ENCODE measurements at places on chromosomes 1 and 21.
A peak's percentile ranks its signal among the peaks of the same experiment; 100 is the strongest.

DNA sequence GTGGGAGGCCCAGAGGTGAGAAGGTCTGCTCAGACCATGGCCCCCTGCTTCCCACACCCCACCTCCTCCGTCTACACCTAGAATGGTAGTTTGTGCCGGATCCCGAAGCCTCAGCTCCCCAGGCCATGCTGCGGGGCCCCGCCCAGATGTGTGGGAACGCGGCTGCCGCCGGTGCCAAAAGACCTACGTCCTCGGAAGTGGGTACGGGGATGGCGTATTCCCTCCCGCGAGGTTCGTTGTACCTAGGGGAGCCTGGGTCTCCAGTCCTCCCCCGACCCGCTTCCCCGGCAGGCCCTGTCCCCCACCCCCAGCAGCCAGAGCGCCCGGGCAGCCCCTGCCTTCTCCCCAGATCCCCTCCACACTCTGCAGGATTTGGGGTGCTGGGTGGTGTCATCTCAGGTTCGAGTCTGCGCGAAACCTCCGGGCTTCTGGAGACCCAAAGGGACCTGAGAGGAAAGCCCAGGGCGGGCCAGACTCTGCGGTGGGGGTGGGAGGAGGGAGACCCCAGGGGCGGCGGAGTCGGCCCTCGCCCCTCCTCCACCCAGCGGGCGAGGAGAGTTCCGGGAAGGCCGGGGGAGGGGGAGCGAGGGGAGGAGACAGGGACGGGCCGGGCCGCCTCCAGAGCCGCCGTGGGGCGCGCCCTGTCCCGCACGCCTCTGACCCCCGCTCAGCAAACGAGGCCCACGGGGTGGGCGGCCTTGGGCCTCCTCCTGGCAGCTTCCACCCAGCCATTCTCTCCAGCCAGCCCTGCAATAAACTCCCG lies 6.2 kb upstream of the PRDM16 start:
- no peak for DNase-seq

- no peak for DNase-seq
Observed at GRCh38 chr1:177448036-177448615, 277.4 kb downstream of the BRINP2 start.

DNA sequence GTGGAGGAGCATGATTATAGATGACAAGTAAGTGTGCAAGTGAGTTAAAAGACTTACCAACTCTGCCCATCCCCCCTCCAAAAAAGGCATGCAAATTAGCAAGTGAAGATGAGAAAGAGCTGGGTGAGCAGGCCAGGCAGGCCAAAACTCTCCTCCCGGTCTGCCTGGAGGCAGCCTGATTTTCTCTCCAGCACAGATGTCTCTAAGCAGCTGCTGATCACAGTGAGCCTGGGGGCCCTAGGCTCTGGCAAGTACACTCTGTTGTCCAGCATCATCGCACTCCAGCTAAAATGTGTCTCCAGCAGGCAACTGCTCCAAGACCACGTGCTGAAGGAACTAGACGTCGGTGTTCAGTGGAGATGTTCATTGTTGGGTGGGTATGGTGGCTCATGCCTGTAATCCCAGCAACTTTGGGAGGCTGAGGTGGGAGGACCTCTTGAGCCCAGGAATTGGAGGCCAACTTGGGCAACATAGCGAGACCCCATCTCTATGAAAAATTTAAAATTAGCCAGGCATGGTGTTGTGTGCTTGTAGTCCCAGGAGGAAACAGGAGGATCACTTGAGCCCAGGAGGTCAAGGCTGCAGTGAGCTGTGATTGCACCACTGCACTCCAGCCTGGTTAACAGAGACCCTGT lies 56.7 kb upstream of the PUM1 start:
- no peak for DNase-seq

DNA sequence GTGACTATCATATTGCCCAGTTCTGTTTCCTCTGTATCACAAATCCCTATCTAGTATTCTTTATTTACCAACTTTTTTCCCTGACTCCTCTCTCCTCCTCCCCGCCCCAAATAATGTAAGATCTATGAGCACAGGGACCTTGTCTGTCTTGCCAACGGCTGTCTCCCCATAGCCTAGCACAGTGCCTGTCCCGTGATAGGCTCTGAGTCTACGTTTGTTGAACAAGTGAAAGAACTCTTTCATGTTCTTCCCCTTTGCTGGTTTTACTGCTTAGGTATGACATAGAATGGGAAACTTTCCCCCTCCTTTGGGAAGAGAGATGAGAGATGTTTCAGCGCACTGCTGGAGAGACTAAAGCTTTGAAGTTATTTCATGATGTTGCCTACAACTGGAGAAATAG lies 367.0 kb downstream of the PRDM2 start:
- no peak for DNase-seq

GRCh38 chr21:45283611-45284455 lies 3.9 kb downstream of the POFUT2 start:
- no peak for DNase-seq

GRCh38 chr1:19786988-19787423 lies 12.7 kb downstream of the TMCO4 start:
- DNase-seq: no peak

GRCh38 chr1:185309566-185309965 lies 7.5 kb downstream of the IVNS1ABP start:
- no peak for DNase-seq

GRCh38 chr1:22208268-22208972 lies 65.5 kb upstream of the WNT4 start:
- DNase-seq: no peak

- no peak for DNase-seq
Observed at GRCh38 chr1:43636006-43636641, 13.8 kb upstream of the KDM4A start.

- no peak for DNase-seq
Observed at GRCh38 chr1:186735463-186735862, 55.2 kb upstream of the PTGS2 start.

- no peak for DNase-seq
Observed at GRCh38 chr1:10897981-10898728, 101.7 kb upstream of the CASZ1 start.

DNA sequence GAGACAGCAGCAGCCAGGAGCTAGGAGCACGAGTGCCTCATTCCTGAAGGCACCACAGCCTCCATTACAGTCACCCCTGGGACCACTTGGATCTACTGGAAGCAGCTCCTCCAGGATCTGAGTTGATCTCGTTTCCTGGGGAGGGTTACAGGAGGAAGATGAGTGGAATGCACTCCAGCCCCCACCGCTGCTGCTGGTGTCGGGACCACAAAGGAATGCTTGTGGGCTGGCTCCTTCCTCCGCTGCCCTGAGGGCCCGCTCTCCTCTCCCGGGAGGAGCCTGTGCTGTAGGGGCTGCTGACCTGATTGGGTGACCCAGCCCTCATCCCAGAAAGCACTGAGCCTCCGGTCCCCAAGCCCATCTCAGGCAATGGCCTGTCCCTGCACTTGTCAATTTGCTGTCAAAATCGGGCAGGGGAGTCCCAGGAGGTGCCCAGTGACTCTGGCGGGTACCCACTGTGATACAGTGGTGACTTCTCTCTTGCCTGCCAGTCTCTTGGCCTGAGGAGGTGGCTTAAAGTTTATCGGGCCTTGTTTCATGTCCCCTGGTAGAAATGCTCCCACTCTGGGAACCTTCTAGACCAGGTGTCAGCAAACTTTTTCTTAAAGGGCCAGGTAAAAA lies 23.1 kb downstream of the IL10RB start:
- no peak for DNase-seq

DNA sequence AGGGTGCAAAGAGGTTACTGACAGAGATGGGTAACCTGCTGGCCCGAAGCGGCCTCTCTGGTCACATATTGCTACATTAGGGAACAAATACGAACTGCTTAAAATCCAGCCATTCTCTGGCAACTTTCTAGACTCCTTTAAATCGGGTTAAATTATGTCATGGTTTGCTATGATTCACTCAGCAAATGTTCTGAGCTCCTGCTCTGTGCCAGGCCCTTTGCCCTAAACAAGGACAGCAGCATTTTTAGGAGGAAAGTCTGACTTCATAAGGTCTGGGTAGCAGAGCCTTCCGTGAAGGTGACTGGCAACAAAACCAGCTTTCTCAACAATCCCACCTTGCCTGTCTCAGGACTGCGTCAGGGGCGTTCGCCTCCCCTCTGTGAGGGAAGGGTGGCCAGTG lies 15.4 kb downstream of the ZP4 start:
- no peak for DNase-seq

DNA sequence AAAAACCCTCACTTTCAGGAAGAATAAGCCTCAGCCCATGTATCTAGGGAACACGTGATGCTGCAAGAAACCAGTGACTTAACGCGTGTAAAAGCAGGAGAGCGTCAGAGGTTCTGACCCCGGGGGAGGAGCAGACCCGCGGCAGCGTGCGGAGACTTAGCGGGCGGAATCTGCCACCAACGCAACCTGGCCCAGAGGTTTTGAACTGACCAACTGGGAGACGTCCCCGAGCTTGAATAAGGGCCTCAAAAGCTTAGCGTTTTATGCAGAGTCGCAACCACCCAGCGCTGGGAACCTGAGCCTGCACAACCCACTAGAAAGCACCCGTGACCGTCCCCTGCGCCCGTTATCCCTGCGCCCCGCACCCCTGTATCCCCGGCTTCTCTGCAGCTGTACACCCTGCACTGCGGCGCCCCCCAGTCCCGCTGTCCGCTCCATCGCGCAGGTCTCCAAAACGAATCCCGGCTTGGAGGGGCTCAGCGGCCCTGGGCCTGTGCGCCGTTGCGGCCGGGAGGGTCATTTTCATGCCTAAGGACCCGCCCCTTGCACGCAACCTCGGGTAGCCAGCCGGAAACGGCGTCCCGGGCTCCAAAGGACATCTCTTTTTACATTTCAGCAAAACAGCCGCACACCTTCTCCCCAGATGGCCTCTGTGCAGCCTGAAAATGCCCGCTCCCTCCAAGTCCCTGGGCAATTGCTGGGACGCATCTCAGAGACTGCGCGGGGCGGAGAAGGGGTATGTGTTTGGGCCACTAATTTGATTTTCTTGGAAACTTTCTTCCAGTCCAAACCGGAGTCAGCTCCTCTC lies 29.4 kb upstream of the TRIM17 start:
- no peak for DNase-seq

GRCh38 chr1:26782521-26783212 lies 5.1 kb upstream of the PIGV start:
- no peak for DNase-seq

DNA sequence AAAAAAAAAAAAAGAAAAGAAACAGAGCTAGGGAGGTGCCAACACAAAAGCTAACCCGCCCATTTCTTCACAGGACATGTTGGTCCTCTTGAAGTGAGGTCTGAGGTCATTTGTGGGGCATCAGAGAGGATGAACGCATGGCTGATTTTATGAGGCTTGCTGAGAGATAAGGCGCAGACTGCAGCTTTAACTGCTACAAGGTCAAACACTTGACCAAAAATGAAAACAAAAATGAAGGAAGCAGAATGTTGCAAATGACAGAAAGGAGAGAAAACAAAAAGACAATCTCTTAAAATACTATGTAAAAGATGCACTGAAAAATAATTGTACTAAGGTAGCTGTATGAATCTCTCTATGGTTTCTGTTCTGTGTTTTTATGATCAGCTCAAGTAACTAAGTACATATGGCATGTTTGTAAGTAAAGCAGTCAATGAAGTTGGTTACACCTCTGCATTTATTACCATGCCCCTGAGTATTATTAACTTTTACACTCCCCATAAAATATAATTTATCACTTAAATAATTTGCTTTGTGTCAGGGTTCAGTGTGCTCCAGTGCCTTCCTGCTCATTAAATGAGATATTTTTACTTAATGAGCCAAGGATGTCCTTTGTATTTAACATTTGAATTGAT lies 249.1 kb upstream of the NR5A2 start:
- no peak for DNase-seq

GRCh38 chr1:179798864-179799516 lies 55.9 kb downstream of the FAM163A start:
- DNase-seq: no peak

DNA sequence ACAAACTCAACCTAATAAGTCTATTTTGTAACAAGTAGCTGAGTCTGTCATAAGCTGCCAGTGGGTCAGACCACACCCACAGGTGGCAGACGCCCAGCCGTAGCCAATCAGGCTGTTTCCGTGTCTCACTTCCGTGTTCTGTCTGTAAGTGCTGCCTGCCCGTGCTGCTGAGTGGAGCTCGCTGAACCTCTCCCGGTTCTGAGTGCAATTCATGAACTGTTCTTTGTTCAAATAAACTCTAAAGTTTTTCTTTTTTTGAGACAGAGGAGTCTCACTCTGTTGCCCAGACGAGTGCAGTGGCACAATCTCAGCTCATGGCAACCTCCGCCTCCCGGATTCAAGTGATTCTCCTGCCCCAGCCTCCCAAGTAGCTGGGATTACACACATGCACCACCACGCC lies 25.1 kb downstream of the POFUT2 start:
- no peak for DNase-seq

GRCh38 chr1:212699625-212700222 lies at the start of gene BATF3:
Gene BATF3, minus strand, starts transcription at chr1:212699840. Its CDS starts 78 bp downstream, at chr1:212699762.
- DNase-seq: peak; percentile 18

GRCh38 chr21:15264084-15264665 lies 199.4 kb upstream of the NRIP1 start:
- no peak for DNase-seq

DNA sequence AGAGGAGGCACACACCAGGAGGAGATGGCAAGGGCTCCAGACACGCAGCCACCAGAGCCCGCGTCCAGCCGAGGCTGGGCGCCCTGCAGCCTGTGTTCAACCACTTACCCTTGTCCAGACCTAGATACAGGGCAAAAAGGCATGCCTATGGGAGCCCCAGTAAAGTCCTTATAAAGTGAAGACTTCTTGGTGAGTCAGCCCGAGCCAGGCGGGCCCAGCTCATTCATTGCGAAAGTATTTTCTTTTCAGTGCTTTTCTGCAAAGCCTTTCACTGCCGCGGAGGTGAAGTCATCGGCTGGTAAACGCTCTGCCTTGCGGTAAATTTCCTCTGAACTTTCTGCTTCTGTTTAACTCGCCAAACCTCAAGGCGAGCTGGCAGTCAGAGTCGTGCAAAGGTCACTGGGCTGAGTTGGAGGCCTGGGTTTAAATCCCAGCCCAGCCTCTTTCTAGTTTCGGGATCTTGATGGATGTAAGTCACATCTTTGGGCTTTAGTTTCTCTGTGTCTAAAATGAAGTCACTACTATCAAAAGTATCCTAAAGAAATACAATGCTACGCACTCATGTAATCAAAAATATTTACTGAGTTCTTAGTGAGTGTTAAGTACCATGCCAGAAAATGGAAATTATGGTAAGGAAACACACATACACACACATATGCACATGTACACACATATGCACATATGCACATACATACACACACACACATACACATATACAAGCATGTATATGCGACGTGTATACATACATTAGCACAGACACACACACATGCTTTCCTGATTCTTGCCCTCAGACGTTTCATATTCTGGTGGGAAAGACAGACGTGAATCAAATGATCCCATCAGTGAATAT lies 54.7 kb upstream of the IFFO2 start:
- DNase-seq: peak; percentile 9

DNA sequence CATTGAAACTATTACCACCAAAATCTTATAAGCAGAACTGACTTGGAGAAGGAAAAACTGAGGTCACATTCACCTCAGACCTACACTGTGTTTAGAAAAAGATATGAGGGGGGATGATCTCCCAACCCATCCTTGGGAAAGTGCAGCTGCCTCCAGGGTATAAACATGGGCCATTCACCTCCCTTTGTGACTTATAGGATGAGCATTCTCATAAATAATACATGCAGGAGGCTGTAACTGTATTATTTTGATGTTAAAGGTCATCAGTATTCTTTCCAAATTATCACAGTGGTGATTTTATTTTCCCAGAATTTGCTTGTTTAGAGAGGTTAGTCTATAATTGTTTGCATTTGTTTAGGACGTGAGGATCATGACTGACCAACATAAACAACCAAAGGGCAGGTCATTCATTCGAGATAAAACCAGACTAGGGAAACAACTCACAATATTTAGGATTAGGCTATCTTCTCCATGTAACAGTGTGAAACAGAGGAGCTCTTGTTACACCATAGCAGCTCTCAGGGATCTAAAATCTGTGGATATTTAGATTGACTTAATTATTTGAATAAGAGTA lies 109.2 kb upstream of the NR5A2 start:
- no peak for DNase-seq

- DNase-seq: no peak
Observed at GRCh38 chr1:205183676-205184335, 27.7 kb downstream of the DSTYK start.
